ENCODE measurements at places on chromosomes 16 and 17. TPM values are rescaled to one million over a fixed set of nuclear protein-coding genes. Genes with fewer than 3 reads are reported as not detected.

ZG16 gene
- total RNA-seq = not detected

BEAN1 gene
- total RNA-seq = not detected

DNA sequence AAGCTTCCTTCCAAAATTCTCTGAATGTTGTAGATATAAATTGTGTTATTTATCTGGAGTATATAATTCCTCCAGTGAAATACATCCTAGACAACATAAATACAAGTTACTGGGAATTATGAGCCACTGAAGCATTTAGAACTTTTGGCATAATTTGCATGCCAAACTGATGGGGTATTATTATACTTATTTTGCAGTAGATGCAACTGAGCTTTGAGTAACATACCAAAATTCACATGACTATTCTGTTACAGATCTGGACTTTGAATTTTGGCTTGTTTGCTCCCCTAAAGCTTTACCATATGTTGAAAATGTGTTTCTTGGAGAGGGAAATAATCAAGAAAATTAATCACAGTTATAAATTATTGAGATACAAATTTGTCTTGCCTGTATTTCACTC lies 372.5 kb downstream of the CDH11 start:
- no peak for DNase-seq

- DNase-seq = no peak
Observed at GRCh38 chr16:85781695-85782370, 17.5 kb downstream of the EMC8 start.

- DNase-seq = peak; percentile 70
Observed at GRCh38 chr16:67542464-67542863, 13.8 kb downstream of the RIPOR1 start.
